ENCODE measurements at places on chromosomes 4 and X.

GRCh38 chrX:150364347-150365050 lies 1.4 kb downstream of the MAMLD1 start:
- peaks cover 25% of the 10 kb centered on the region for H3K4me1 ChIP-seq
- H3K27ac ChIP-seq, result no peak overlapping the region
- H3K36me3 ChIP-seq, result no peaks in the 10 kb centered on the region
- peak overlapping the region; percentile 51 for H3K4me3 ChIP-seq
- H3K27me3 ChIP-seq, result peaks cover 27% of the 10 kb centered on the region
- no peak for DNase-seq

GRCh38 chr4:73919691-73920090 lies 50.5 kb downstream of the CXCL1 start:
- H3K27me3 ChIP-seq, result no peaks in the 10 kb centered on the region
- H3K4me3 ChIP-seq, result no peak overlapping the region
- H3K27ac ChIP-seq, result no peak overlapping the region
- no peaks in the 10 kb centered on the region for H3K36me3 ChIP-seq

- H3K4me1 ChIP-seq, result no peaks in the 10 kb centered on the region
- no peak overlapping the region for H3K27ac ChIP-seq
- H3K36me3 ChIP-seq, result no peaks in the 10 kb centered on the region
- no peak for DNase-seq
- H3K4me3 ChIP-seq, result no peak overlapping the region
- no peaks in the 10 kb centered on the region for H3K27me3 ChIP-seq
Observed at GRCh38 chr4:109395694-109396093, 37.9 kb upstream of the SEC24B start.

DNA sequence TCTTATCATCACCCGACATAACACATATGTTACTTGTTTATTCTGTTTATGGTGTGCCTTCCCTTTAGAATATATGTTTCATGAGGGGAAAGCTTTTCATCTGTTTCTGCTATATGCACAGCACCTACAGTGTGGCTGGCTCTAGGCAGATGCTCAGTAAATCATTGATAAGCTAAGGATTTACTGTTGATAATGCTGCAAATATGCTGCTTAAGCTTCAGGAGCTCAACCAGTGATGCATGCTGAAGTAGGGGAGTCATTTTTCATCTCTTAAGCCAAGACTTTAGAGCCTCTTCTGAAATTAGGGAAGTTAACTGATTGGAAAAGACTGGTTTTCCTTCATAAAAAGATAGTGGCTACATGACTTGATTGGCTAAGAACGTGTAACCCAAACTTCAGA lies 16.4 kb downstream of the FAT4 start:
- H3K36me3 ChIP-seq, result no peaks in the 10 kb centered on the region
- no peak overlapping the region for H3K27ac ChIP-seq
- H3K27me3 ChIP-seq, result no peaks in the 10 kb centered on the region
- no peak for DNase-seq
- H3K4me1 ChIP-seq, result no peaks in the 10 kb centered on the region
- no peak overlapping the region for H3K4me3 ChIP-seq

GRCh38 chrX:68983004-68983857 lies 154.4 kb downstream of the EFNB1 start:
- H3K36me3 ChIP-seq, result no peaks in the 10 kb centered on the region
- no peak overlapping the region for H3K4me3 ChIP-seq
- H3K4me1 ChIP-seq, result peaks cover 3% of the 10 kb centered on the region

- H3K27me3 ChIP-seq, result no peaks in the 10 kb centered on the region
- peaks cover 3% of the 10 kb centered on the region for H3K4me1 ChIP-seq
- no peaks in the 10 kb centered on the region for H3K36me3 ChIP-seq
- no peak for DNase-seq
Observed at GRCh38 chrX:48022100-48022499, 15.3 kb downstream of the SPACA5 start.

DNA sequence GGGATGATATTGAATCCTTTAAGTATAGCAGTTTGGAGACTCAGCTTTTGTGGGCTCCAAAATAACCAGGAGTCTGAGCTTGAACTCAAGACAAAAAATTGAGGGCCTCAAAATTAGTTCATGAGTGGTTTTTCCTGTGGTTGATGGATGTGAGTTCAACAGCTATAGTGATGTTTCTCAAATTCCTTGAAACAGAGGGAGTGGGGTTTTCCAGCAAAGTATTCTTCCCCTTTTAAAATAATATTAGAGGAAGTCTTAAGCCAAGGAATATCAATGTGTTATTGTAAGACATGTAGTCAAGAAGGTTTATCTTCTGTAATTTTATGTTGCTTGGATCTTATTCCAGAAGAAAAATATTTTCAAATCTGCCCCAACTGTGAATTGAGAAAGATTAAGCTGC lies 10.6 kb downstream of the OTC start:
- peaks cover 3% of the 10 kb centered on the region for H3K4me1 ChIP-seq
- H3K36me3 ChIP-seq, result no peaks in the 10 kb centered on the region
- no peak overlapping the region for H3K4me3 ChIP-seq
- H3K27ac ChIP-seq, result peak overlapping the region; percentile 39
- DNase-seq, result no peak
- H3K27me3 ChIP-seq, result no peaks in the 10 kb centered on the region

- no peaks in the 10 kb centered on the region for H3K36me3 ChIP-seq
- DNase-seq, result no peak
- H3K27me3 ChIP-seq, result peaks cover 99% of the 10 kb centered on the region
- H3K4me1 ChIP-seq, result peaks cover 12% of the 10 kb centered on the region
- H3K4me3 ChIP-seq, result no peak overlapping the region
Observed at GRCh38 chr4:80187677-80188076, 9.6 kb upstream of the PRDM8 start.
